ENCODE measurements at places on chromosomes 5 and 9.

GRCh38 chr5:42597318-42597937 lies 159.2 kb upstream of the CCDC152 start:
- DNase-seq: no peak

DNA sequence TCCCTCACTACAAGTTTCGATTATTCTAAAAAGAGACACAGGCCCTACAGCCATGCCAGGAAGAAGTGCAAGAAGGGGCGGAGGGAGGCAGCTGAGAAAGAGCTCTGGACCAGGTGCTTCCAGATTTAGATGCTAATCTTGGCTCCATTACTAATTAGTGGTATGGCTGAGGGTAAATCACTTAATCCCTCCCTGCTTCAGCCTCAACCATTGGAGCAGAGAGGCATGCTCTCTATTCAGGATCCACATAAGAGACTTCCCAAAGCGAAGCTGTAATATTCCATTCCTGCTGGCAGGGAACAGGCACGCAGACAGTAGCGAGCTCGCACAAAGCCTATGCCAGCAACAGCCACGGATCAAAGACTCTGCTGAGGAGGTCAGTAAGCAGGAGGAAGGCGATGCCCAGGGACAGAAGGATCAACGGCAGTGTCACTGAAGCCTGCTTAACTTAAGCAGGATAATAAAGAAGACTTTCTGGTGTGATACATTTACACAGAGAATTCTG lies 24.2 kb downstream of the LIFR start:
- DNase-seq: no peak

- DNase-seq: no peak
Measured at GRCh38 chr9:137760426-137760825, 117.2 kb upstream of the CACNA1B start.

GRCh38 chr5:96026406-96027041 lies 64.9 kb upstream of the ELL2 start:
- DNase-seq: no peak

DNA sequence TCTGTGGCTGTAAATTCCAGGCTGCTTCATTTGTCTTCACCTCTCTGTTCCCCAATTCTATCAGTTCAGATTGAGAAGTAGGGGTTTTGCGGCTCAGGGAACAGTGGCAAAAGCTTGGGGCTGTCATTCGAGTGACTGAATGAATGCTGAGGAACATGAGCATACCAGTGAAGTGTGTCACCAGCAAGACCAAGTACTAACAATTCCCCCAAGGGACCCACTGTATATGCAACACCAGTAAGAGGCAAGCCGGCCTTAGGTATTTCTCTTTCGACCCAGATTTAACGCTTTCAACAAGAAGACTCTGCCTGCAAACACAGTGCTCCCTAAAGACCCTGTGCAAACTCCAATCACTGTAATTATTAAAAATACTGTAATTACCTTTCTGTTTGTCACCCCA lies 25.8 kb downstream of the KLHL3 start:
- no peak for DNase-seq

DNA sequence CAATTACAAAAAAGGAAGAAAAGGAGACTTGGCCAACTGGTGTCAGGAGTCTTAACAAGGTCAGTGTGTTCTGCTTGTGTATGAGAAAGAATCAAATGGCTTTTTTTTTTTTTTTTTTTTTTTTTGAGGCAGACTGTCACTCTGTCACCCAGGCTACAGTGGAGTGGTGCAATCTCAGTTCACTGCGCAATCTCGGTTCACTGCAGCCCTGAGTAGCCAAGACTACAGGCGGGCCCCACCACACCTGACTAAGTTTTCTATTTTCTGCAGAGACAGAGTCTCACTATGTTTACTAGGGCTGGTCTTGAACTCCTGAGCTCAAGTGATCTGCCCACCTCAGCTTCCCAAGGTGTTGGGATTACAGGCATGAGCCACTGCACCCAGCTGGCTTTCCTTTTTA lies 3.1 kb upstream of the IL7R start:
- no peak for DNase-seq

- DNase-seq: no peak
Measured at GRCh38 chr9:111610149-111610548, 10.7 kb upstream of the PTGR1 start.

DNA sequence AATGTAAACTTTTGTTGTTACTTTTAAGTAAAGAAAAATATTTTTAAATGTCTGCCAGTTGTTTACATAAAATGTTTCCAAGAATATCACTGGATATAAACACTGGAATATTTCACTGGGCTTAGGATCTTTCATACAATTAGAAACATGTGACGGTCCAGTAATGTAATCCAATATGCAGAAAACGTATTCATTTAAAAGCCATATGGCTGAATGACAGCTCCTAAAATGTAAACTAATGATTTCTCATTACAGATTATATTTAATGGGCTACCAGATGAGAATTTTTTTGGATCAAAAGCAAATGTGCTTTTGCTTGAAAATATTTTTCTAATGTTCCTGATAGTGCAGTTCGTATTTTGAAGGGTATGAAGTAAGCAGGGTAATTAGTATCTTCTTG lies 124.3 kb downstream of the TTC39B start:
- no peak for DNase-seq

DNA sequence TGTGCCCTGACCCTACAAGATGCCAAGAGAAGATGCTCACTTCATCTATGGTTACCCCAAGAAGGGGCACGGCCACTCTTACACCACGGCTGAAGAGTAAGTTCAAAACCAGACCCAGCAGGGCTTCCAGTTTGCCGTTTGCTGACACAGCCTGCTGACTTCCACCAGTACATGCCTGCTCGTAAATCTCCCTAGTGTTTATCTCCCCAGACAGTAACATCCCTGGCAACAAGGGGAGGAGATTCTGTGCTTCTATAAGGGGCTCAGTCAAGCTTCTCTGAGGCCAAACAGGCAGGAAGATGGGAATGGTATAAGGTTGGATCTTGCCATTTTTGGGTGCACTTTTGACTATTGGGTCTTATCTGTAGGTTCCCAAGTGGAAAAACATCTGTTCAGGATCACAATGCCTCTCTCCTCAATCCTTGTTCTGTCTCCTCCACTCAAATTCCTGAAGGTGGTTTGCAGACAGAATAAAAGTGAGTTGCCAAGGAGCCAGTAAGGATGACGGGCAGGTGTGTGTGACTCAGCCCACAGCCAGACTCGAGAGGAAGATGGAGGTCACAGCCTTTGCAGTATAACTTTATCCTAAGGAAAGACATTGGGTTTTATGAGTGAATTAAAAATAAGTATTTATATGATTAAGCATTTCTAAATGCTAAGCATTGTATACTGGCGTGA lies 1.9 kb downstream of the MLANA start:
- DNase-seq: peak; percentile 62

DNA sequence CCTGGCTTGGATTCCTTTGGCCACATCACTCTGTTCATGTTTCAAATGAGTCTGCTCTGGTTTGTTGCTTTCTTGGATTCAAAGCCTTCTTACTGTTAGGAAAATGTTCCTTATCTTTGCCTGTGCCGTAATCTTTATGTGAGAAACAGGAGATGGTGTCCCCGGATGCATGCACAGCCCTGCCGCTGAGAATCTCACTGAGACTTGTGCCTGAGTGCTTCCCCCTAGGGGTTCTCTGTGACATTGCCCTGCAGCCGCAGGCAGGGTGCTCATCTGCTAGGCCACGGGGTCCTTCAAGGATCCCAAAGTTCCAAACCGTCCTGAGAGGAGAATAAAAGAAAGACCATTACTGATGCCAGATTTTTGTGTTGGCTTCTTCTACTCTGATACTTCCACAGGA lies 81.4 kb upstream of the ANKRD55 start:
- no peak for DNase-seq

DNA sequence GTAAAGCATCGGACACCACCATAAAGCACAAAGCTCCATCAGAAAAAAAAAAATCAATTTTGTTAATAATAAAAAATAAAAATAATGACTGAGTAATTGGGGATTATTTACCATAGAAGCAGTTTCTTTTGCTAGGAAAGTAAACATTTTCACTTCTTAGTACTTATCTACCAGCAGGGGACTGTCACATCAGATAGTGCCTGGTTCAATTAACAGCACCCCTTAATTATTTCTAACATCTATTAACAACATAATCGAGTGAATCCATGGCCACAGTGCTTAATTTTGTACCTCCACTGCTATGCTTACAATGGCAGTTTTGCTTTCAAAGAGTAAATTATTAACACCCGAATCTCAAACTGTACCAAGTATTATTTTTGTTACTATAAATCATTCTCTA lies 221.7 kb downstream of the SMARCA2 start:
- DNase-seq: no peak
